ENCODE measurements at places on chromosomes 16 and 17.

GRCh38 chr17:40559954-40560591 is 5.2 kb downstream of the CCR7 start:
- peak; percentile 77 for DNase-seq

DNA sequence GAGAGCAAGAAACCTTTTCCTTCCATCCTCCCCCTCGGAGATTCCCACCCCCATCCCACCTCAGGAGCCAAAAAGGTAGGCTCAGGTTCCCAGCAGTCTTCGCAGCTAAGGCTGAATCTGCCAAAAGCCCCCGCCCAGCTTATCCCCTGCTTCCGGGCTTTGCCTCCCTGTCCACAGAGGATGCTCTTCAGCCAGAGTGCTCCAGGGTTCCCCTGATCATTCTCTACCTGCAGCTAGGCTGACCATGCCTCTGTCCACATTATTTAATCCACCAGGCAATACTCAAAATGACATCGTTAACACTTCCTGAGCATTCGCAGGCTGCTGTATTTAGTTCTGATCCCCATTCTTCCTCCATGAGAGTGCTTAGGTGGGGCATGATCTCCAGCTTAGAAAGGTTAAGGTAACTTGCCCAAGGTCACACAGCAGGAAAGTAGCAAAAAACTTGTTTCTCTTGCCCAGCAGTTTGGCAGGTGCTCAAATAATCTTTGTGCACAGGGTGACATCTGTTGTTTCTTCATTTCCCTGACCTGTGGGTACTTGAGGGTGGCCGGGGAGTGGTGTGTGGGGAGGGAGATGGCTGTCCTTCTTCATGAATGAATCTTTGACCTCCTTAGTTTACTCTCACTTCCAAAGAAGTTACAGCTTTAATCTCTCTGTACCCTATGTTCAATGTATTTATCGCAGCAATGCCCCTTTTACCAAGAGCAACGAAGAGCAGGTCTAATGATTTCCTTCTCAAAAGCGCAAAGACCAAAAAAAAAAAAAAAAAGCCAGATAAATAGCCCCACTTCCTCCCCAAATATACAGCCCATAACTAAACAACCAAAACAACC is 848 bp upstream of the TBKBP1 start:
- no peak for DNase-seq

DNA sequence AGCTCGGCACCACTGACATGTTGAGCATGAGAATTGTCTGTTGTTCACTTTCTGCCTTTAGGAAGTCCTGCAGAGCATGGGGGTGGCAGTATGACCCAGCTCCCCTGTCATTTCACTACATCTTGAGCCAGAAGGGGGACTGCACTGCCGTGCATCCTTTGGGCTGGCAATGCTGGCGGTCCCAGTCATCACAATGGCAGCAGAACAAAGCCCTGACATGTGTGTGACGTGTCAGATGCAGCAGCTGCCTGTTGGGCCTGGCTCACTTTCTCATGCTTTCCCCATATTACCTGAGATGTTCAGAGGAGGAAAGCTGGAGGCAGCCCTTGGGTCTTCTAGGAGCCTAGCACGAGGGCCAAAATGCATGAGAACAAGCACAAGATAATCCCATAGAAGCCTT is 6.3 kb upstream of the ABAT start:
- no peak for DNase-seq

DNA sequence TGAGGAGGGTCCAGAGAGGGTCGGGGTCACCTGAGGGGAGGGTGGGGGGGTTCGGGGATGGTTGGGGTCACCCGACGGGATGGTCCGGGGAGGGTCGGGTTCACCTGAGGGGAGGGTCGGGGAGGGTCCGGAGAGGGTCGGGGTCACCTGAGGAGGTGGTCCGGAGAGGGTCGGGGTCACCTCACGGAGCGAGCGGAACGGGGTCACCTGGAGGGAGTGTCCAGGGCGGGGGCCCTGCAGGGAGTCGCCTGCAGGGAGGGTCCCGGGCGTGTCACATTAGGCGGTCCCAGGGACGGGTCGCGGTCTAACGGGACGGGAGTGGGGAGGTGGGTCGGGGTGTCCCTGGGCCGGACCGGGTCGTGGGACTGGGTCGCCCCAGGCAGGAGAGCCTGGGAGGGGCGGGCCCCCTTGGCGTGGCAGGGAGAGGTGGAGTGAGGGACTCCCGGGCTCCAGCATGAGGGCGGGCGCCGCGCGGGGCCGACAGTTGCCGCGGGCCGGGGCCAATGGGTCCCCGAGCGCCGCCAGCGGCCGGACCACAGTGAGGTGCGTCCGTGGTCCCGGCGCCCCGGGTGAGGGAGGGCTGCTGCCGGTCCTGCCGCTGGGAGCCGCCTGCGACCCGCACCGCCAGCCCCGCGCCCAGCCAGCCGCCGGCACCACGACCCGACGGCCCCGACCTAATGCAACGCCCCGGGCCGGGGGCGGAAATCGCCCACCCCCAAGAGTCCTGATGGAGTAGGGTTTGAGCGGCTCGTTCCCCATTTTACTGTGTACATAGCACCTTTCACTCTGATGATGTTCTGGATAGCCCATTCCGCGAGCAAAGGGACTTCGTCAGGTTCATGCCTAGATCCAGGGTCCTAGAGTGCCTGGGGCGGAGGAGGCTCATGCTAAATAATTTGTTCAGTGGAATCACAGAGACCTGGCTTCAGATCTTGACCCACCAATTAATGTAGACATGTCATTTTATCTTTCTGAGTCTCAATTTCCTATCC is 1.2 kb upstream of the ABCA3 start:
- DNase-seq: no peak

- DNase-seq: no peak
These were observed 34.1 kb upstream of the SLC38A10 start for GRCh38 chr17:81328978-81329926.

DNA sequence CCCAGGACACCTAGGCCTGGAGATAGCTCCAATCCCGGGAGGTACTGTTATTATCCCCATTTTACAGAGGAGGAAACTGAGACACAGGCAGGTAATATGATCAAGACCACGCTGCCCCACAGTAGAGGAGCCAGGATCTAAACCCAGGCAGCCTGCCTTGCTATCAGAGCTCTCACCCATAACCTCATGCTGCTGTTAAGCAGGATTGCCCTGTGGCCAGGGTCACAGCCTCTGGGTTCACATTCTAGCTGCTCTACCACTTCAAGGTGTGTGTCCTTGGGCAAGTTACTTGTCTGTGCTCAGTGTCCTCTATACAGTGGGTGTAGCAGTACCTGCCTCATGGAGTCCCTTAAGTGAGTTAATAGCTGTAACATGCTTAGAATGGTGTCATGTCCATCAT is 1015.3 kb downstream of the KCNJ18 start:
- no peak for DNase-seq

- DNase-seq: no peak
These were observed 29.9 kb downstream of the PIK3R6 start for GRCh38 chr17:8837563-8838075.

GRCh38 chr16:29943846-29944799 is 17.8 kb upstream of the TMEM219 start:
- DNase-seq: no peak

- no peak for DNase-seq
These were observed 745 bp upstream of the ABCC1 start for GRCh38 chr16:15948532-15949209.

DNA sequence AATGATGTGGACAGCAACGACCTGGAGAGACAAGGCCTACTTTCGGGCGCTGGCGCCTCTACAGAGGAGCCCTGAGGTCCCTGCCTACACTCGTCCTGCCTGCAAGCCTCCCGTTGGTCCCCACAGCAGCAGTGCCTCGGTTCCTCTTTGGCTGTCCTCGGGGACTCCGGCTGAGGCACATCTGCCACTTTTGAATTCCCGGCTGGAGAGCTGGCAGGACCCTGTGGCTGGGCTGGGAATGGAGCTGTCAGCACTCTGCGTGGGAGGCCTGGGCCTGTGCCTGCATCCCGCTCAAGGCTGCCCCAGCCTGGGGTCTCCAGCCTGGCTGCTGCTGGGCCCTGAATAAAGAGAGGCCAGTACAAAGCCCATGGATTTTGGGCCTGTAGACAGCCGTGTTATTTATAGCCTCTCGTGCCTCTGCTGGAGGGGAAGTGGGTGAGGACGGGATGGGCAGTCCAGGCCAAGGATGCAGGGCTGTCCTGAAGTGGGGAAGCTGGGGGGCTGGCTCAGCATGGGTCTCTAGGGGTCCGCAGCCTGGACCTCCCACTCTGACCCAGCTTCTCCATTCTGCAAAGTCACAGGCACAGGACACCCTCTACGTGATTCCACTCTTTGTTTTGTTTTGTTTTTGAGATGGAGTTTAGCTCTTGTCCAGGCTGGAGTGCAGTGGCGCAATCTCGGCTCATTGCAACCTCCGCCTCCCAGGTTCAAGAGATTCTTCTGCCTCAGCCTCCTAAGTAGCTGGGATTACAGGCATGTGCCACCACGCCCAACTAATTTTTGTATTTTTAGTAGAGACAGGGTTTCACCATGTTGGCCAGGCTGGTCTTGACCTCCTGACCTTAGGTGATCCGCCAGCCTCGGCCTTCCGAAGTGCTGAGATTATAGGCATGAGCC is 10.6 kb upstream of the SPNS2 start:
- no peak for DNase-seq

- no peak for DNase-seq
These were observed 149.4 kb downstream of the KCNJ12 start for GRCh38 chr17:21525464-21526130.

GRCh38 chr17:73324160-73324475 is 12.3 kb upstream of the CDC42EP4 start:
- no peak for DNase-seq

DNA sequence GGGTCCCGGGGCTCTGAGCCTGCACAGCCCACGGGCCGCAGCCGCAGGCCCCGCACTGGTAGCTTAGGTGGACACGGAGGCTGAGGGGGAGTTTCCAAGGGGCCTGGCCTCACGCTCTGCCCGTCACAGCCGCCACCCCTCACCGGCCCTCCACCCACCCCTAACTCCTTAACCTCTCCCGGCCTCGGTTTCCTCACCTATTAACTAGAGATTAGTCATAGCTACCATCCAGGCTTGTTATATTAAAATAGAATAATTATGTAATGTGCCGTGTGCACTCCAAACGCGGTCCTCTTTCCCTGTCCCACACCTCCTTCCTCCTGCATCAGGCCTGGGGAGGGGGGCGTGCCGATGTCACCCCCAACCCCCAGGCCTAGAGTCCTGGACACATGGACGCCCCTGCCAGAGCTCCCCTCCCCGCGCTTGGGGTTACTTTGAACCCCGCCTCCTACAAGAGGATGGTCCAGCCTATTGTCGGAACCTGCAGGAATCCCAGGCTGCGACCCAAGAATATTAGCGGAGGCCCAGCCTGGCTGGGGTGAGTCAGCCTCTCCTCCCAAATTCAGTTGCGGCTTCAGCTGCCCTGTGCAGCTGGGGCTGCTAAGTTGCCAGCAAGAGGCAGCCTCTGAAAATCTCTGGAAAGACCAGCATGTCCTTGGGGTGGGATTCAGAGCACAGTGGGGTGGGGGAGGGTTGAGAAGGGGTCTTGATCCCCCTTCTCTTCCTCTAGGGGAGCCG is 17.3 kb downstream of the SOCS3 start:
- no peak for DNase-seq

- no peak for DNase-seq
These were observed 6.9 kb upstream of the KRT17 start for GRCh38 chr17:41631025-41631897.

GRCh38 chr16:14302399-14303181 is 231.5 kb downstream of the MRTFB start:
- no peak for DNase-seq

DNA sequence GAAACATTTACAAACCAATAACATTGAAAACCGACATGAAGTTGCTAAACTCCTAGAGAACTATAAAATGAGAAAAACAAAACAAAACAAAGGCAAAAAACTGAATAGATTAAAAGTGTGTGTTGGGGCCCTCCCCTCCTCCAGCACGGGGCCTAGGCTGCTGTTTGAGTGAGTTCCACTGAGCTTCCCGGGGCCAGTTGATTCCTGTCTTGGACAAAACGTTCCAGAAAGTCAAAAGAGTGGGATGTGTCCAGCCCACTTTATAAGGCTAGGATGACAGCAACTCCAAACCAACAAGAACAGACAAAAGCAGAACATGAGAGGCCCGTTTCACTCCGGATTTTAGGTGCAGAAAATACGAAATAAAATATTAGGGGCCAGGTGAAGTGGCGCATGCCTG is 11.6 kb upstream of the CSNK1D start:
- no peak for DNase-seq

GRCh38 chr16:75086281-75086680 is 30.3 kb downstream of the LDHD start:
- no peak for DNase-seq

GRCh38 chr17:77442976-77443747 is 302.4 kb downstream of the SEC14L1 start:
- DNase-seq: no peak

DNA sequence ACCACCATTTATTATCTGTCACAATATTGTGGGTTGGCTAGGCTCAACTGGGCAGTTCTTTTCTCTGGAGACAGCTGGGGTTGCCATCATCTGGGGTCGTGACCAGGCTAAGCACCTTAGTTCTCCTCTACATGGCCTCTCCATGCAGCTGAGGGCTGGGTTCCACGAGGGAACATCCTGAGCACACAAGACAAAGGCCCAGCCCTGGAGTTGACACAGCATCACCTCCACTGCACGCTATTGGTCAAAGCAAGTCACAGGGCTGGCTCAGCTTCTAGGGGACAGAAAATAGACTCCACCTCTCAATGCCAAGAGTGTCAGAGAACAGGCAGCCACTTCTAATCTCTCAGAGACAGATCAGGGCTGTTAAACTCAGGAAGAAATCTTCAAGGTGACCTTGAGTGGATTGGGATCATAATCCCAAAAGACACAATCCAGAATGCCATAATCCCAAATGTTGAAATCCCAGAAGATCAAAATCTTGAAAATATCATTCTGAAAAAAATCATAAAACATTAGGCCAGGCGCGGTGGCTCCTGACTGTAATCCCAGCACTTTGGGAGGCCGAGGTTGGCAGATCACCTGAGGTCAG is 13.0 kb upstream of the USP10 start:
- no peak for DNase-seq

- DNase-seq: peak; percentile 67
These were observed 21.4 kb downstream of the QPRT start for GRCh38 chr16:29700253-29700987.

GRCh38 chr16:31025339-31025738 is 8.0 kb upstream of the STX4 start:
- no peak for DNase-seq

- peak; percentile 84 for DNase-seq
These were observed 15.3 kb downstream of the KSR1 start for GRCh38 chr17:27471321-27472269.

- no peak for DNase-seq
These were observed 2.6 kb downstream of the PMP22 start for GRCh38 chr17:15262291-15263205.

DNA sequence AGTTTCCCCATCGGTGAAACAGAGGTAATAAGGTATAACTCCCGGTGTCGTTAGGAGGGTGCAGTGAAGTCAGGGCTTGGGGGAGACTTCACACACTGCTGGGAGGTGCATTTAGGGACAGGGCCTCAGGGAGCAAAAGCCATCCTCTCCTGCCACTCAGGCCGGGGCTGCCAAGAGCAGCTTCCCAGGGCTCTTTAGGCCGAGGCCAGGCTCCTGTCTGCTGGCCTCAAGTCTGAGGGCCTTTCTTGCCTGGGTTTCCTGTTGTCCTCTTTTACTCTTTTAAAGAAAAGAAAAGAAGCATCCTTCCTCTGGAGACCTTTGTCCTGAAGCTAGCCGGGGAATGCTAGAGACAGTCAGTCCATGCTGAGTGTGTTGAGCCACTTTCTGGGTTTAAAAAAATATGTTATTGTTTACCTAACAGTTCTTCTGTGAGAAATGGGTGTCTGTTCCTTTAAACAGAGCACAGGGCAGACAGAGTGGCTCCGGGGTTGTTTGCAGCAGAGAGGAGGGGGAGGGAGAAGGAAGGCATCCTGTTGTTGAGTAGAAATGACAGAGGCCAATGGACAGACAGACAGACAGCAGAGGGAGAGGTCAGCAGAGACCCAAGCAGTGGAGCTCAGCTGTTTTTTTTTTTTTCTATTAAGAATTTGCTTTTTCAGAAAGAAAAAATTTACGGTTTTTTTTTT is 79.1 kb downstream of the C17orf67 start:
- DNase-seq: no peak

Measured in stimulated activated CD4-positive, alpha-beta T cell treated with anti-CD3 and anti-CD28 coated beads, Interleukin-4, amount 100 ng/mL, for 4 hours (primary cell).